ENCODE measurements at places on chromosomes 7 and 10.

- no peak for DNase-seq
Measured at GRCh38 chr7:132653366-132653930, 77.2 kb upstream of the PLXNA4 start.

DNA sequence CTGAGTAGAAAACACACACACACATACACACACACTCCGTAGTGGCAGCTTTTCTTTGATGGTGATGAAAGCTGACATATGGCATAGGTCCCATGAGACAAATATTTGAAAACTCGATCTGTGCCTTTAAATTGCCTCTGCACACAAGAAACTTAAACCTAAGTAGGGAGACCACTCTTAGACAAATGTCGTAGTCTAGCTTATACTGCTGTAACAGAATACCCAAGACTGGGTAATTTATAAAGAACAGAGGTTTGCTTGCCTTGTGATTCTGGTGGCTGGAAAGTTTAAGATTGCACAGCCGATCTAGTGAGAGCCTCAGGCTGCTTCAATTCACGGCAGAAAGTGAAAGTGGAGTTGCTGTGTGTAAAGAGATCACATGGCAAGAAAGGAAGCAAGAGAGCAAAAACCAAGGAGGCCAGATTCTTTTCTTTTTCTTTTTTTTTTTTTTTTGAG lies 489.4 kb upstream of the SORCS1 start:
- DNase-seq: no peak

GRCh38 chr7:117777335-117778142 lies 95.7 kb downstream of the CTTNBP2 start:
- DNase-seq: no peak

GRCh38 chr7:5063698-5064097 lies 18.0 kb downstream of the RBAK start:
- DNase-seq: no peak

DNA sequence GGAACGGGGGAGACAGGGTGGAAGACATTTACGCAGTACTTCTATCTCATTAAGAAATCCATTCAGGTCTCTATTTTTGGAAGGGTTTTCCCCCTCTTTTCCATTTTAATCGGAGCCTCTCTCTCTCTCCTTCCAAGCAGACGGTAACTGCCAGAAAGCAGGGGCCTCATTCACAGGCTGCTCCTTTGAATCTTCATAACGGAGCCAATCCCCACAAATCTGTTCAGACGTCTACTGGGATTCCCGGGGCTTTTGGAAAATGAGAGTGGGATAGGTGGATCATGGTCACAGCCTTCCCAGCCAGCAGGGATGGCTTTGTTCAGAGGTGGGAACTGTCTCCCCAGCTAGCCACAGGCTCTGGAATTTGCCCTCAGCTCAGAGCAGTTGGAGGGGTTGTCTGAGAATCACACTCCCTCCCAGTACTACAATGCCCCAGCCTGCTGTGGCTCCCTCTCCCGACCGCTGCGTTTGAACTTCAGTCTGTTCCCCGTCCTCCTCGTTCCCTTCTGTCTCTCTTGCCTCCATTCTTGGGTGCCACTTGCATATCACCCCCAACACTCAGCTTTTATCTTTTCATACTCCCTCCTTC lies 413.6 kb downstream of the PLXNA4 start:
- no peak for DNase-seq

DNA sequence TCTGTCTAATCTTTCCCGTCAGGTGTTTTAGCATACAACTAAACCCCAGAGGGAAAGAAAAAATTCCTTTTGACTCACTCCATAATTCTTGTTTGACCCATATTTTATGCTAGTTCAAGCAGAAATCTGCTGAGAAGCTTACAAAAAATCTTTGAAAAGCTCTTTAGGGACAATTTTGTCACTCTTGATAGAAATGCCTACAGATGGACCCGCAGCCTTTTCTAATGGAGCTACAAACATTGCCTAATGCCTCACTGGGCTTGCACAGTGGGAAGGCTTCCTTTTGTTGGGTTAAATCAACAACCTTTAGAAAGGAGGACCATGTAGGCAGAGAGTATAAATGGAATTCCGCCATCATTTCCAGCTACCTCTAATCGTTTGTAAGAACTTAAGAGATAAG lies 344.5 kb downstream of the PCLO start:
- DNase-seq: no peak

DNA sequence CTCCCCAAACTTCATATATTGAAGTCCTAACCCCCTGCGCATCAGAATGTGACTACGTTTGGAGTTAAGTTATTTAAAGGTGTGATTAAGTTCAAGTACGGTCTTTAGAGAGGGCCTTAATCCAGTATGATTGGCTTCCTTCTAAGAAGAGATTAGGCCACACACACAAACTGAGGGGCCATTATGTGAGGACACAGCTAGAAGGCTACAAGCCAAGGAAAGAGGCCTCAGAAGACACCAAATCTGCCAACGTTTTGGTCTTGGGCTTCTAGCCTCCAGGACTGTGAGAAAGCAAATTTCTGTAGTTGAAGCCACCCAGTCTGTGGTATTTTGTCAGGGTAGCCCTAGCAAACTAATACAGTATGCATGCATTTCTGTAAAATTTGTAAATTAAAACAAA lies 41.7 kb downstream of the REEP3 start:
- no peak for DNase-seq

- DNase-seq: no peak
Measured at GRCh38 chr10:16976803-16977202, 152.8 kb downstream of the CUBN start.

DNA sequence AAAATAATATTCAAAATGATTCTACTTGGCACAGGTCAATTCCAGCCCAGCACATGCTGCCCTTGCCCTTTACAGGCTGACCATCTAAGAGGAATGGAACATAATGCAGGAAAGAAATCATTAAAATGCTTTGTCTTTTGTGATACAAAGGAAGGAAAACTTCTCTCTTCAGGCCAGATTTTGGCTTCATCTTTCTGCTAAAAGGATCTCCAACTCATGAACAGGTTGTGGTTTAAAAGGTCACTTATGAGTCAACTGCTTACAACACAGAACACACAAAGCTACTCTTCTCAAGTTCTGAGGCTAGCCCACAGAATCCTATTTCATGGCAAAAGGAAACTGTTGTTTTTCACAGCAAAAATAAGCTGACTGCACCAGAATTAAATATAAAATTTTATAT lies 197.1 kb downstream of the DOCK4 start:
- DNase-seq: no peak

DNA sequence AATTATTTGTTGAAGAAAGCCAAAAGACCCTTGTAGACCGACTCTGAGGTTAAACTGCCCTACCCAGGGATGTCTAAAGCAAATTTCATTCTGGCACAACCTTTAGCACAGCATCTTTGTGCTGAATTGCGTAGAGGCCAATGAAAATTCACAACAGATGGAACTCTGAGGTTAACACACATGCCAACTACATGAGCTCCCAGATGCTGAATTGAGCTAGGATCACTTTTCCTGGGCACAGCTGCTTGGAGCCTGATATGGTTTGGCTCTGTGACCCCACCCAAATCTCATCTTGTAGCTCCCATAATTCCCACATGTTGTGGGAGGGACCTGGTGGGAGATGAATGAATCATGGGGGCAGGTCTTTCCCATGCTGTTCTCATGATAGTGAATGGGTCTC lies 158.0 kb upstream of the PTN start:
- no peak for DNase-seq

DNA sequence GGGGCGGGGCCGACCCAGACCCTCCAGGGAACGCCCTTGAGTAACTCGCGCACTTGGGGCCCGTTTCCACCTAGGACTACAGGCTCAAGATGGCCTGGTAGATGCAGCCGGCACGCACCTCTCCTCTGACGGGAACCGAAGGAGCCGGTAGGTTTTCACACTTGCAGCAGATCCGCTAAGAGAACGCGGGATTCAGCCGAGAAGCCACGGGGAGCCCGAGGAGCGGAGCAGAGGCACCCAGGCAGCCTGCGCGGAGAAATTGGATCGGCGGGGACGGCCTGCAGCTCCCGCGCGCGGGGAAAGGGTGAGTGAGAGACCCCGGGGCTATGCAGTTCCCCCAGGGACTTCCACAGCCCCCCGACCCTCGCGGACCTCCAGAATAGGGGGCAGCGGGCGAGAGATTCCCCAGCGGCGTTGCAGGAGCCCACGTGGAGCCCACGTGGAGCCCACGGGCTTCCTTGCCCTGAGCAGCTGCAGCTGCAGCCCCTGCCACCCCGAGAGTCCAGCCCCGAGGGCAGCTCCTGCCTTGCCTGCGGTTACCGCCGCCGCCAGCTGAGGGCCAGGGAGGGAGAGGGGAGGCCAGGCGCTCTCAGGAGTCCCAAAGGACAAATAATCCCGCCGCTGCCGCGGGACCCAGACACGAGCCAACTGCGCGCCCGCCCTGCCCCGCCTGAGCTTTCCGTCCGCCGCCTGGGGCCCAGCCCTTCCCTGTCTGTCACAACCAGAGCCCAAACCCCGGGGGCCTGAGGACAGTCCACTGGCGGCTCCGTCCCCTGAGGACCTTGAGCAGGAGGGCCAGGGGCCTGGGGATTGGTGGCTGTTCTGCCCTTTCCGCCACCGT lies 13.1 kb downstream of the IFT22 start:
- no peak for DNase-seq

- DNase-seq: no peak
Measured at GRCh38 chr7:114356133-114356532, 58.5 kb upstream of the FOXP2 start.

DNA sequence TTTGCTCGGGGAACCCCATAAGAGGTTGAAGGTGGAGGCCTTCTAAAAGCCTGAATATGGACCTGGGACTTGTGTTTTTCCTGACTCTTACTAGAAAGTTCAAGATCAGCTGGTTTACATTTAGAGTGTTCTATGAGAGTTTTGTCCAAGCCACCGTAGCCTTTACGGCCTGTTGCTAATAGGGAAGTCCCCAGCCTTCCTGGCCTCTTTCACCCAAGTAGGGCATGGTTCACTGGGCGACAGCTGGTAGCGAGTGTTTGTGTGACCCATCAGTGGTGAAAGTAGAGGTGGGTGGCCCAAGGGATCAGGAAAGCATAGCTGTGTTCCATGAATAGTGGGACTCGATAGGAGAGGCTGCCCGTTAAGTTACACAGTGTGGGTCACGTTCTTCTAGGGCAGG lies 60.1 kb downstream of the RABGEF1 start:
- DNase-seq: no peak

DNA sequence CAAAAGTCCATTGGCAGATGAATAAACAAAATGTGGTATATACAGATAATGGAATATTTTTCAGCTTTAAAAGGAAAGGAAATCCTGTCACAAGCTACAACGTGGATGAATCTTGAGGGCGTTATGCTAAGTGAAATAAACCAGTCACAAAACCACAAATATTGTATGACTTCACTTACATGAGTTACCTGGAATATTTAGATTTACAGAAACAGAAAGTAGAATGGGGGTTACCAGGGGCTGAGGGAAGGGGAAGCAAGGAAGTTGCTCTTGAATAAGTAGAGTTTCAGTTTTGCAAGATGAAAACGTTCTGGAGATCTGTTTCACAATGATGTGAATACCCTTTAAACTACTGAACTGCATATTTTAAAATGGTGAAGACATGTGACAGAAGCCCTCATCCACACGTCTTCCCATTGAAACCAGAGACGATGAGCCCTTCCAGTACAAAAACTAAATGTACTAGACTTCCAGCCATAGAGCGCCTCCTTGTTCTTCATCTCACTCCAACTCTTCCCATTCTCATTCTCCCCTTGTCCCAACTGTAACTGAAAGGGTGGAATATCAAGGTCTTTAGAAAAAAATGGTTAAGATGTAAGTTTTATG lies 62.4 kb downstream of the MICU1 start:
- no peak for DNase-seq

DNA sequence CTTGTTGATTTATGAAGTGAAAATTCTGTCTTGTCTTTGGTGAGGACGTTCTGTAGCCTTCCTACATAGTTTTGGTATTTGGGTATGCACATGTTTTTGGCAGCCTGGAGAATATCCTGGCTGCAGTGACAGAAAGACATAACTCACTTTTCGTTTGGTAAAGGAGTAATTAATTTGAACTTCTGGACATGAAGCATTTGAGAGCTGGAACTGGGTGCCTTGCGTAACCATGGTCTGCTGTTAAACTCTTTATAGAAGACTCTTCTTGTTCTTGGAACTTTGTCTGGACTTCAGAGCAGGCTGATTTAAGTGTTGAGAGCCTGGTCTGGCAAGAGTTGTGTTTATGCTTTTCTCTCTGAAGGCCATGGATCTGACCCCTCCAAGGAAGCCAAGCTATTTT lies 231.3 kb downstream of the LRMDA start:
- DNase-seq: no peak

- no peak for DNase-seq
Measured at GRCh38 chr10:79433324-79434222, 11.9 kb downstream of the ZCCHC24 start.

GRCh38 chr10:4538016-4538415 lies 288.0 kb upstream of the AKR1E2 start:
- no peak for DNase-seq

- DNase-seq: no peak
Measured at GRCh38 chr10:62464308-62464707, 90.1 kb downstream of the ZNF365 start.

DNA sequence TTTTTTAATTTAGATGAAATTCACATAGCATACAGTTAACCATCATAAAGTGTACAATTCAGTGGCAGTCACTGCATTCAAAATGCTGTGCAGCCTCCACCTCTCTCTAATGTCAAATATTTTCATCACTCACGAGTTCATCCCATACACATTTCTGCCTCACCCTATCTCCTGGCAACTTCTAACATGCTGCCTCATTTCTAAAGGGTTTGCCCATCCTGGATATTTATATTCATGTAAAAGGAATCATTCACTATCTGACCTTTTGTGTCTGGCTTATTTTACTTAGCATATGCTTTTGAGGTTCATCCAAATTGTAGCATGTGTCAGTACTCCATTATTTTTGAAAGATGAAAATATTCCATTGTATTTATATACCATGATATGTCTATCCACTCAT lies 286.9 kb upstream of the VSTM2A start:
- no peak for DNase-seq

DNA sequence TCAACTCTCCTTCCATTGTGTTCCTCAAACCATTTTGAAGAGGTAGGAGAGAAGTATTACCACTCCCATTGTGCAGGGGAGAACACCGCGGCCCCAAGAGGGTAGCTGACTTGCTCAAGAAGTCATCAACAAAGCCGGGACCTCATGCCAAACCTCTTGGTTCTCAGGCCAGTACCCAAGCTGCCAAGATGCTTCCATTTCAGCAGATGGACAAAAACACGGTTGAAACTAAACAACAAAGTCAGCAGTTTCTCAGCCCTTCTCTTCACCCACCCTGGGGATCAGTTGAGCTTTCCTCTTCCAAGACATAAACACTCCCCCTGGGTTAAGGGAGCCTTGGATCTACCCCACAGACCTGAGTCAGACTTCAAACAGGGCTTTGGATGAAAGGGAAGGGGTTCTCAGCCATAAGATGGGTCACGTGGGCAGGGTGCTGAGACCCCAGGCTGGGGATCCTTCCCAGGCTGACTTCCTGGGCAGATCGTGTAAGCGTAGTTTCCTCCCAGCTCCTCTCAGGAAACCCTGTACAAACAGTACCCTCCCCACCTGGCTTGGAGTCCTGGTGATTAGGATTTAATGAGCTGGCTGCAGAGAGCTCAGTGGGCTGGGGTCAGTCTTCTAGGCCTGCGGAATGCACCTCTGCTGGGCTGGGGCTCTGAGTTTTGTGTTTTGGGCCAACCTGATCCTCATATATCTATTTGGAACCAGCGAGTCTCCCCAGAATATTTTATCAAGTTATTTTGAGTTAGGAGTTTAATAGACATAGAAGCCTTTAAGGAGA lies 27.3 kb downstream of the EMX2 start:
- no peak for DNase-seq
